Psoas muscle (tissue), 8 donors: ENCODE measurements at places on chromosomes 3 and 15. TPM values are rescaled to one million over a fixed set of nuclear protein-coding genes. Genes with fewer than 3 reads are reported as not detected.

Gene CP
- total RNA-seq: 3.5 TPM

DNA sequence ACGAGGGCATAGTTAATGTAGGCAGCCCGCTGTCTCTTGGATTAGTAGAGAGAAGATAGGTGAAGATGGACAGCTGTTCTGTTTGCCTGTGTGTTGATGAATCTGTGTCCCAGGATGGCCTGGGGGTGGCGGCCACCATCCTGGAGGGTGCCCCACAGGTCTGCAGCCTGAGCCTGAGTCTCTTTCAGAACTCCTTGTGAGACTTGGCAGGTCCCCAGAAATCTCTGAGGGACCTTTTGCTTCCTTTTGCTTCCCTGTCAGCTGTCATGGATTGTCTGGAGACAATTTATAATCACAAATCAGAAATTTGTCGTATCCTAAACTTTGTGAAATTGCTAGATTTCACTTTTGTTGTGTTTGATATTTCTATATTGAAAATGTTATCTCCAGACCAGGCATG, 17.4 kb downstream of the FAN1 start:
- no peak for DNase-seq

Gene GNB4
- 2.9 TPM for total RNA-seq

GRCh38 chr3:8937064-8938020, 25.9 kb downstream of the RAD18 start:
- DNase-seq: no peak

Gene DPPA2
- not detected for total RNA-seq

GRCh38 chr3:127438371-127438770, 150.5 kb upstream of the PRR20G start:
- DNase-seq: no peak

GRCh38 chr3:127384717-127385539, 97.1 kb upstream of the PRR20G start:
- DNase-seq: no peak

Gene DUT
- 37.4 TPM for total RNA-seq

GRCh38 chr3:43817825-43818224, 127.1 kb downstream of the ABHD5 start:
- no peak for DNase-seq

- DNase-seq: peak; percentile 92
Observed at GRCh38 chr3:4994823-4995499, 15.7 kb downstream of the BHLHE40 start.

- no peak for DNase-seq
Observed at GRCh38 chr15:23670970-23671369, 16.1 kb downstream of the NDN start.

GRCh38 chr3:89372456-89372855, 265.0 kb downstream of the EPHA3 start:
- no peak for DNase-seq

GRCh38 chr15:62324382-62324781, 159.3 kb upstream of the C2CD4B start:
- DNase-seq: no peak

Gene TMEM108
- total RNA-seq: 10.5 TPM

- peak; percentile 18 for DNase-seq
Observed at GRCh38 chr3:5304789-5305683, 117.5 kb downstream of the EDEM1 start.

DNA sequence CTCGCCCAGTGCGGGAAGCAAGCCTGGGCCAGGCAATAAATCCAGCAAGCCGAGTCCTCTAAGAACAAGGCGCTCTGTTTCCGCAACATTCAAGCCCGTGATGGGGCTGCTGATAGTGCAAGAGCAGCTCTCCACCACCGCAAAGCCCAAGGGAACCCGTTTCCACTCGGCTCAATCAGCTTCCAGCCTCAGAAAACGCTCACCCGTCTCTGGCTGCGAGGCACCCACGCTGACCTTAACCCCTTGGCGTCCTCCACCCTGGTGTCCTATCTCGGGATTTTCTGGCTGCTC, 17.8 kb downstream of the SPATA12 start:
- DNase-seq: peak; percentile 66

DNA sequence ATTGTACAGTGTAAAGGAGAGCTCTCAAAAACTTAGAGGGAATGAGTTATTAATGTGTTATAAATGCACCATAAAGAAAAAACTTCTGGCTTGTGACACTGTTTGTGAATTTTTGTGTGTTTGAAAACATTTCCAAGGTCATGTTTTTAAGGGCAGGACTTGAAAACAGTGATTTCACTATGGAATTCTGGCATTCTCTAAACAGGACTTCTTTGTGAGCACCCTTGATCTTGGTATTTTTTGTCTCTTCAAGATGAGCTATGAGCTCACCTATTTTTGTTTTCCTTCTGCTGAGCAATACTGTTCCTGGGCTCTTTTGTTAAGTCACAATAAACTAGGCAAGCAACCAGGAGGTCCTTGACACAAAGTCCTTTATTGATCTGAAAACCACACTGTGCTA, 284.4 kb downstream of the RBMS3 start:
- no peak for DNase-seq

DNA sequence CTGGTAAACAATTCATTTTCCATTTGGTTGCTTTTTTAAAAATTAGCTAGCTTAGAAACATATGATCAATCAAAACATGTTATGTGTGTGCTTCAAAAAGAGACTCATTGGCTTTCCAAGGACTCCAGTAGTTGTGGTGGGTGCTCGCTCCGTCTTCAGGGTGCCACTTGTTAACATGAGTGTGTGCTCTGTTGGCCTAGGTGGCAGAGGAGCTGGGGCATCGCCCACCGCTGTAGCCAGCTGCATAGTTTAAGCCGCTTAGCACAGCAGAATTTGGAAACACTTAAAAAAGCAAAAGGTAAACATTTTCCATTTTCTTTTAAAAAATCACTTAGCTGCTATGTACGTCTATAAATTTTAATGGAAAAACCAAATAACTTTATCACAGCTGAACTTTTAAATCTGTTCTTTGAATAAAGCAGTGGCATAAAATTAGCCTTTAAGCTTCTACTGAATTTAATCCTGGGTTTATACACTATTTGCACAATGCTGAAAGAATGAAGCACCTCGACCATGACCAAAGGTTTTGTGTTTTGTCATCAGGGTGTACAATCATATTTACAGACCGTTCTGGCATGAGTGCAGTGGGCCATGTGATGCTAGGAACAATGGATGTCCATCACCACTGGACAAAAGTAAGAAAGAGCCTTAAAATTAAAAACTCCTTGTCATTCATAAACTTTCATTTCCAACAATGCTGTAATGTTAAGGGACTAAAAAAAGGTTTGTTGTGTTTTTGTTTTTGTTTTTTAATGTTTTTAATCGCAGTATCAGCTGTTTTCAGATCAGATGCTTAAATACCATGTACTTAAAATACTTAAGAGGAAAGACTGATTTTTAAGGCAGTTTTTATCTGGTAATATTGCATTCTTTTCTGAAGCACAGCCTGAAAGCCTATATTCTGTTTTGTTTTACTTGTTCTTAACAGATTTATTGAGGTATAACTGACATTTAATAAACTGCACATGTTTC, 57.9 kb downstream of the TCAIM start:
- no peak for DNase-seq

- DNase-seq: no peak
Observed at GRCh38 chr3:134087060-134087974, 57.6 kb upstream of the SLCO2A1 start.

DNA sequence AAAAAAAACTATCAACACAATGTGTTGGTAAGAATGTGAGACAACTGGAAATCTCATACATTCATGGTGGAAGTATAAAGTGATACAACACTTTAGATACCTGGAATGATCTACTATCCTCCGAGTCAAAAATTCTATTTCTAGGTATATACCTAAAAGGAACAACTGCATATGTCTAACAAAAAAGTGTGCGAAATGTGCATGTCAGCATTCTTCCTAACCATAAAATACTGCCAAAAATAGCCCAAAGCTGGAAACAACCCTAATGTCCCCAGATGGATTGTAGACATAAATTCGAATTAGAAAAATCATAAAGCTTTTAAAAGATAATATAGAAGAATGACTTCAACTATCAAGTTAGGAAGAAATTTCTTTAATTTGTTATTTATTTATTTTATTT, 51.2 kb upstream of the FGF12 start:
- DNase-seq: no peak

DNA sequence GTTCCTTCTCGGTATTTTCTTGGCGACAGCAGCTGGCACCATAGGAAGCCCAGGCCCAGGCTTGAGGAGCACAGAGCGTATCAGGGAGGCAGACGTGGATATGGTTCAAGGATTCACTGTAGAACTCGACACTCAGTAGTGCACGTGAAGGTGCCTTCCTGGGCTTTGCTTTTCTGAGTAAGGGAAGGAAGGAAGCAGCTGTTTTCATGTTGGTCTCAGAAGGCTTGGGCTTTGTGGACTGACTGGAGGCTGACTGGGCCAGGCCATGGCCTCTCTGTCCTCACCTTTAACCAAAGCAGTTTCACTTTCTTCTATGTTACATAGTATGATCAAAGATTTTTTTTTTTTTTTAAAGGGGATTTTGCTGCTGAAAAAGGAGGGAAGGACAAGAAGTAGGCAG, 6.9 kb upstream of the GHRL start:
- DNase-seq: no peak

Gene MBD4
- 20.7 TPM for total RNA-seq

DNA sequence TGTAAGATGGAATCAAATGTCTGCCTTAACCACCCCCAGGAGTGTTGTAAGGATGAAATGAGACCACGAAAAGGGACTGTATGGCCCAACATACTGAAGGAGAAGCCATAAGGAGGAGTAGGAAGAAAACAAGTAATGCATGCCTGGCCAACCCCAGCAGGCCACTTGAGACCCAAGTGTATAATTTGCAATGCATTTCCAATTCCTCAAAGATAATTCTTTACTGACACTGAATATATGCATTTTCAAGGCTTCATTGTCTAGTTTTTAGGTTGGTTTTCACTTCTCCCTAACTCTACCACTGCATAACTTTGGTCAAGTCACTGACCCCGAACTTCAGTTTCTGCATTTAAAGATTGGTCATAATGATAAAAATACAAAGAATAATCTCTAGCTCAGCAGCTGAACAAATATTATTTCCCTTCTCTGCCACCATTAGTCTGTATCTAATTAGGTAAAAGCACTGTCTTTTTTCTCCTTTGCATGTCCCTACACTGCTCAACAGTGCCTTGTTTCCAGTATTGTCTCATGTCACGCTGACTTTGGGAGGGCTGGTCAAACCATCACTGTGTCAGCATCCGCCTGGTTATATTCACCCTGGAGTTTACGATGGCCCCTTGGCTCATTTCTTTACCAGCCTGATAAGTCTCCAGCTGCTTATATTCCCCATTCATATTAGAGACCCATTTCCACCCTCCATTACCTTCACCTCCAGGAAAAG, 378.6 kb downstream of the NTRK3 start:
- no peak for DNase-seq

DNA sequence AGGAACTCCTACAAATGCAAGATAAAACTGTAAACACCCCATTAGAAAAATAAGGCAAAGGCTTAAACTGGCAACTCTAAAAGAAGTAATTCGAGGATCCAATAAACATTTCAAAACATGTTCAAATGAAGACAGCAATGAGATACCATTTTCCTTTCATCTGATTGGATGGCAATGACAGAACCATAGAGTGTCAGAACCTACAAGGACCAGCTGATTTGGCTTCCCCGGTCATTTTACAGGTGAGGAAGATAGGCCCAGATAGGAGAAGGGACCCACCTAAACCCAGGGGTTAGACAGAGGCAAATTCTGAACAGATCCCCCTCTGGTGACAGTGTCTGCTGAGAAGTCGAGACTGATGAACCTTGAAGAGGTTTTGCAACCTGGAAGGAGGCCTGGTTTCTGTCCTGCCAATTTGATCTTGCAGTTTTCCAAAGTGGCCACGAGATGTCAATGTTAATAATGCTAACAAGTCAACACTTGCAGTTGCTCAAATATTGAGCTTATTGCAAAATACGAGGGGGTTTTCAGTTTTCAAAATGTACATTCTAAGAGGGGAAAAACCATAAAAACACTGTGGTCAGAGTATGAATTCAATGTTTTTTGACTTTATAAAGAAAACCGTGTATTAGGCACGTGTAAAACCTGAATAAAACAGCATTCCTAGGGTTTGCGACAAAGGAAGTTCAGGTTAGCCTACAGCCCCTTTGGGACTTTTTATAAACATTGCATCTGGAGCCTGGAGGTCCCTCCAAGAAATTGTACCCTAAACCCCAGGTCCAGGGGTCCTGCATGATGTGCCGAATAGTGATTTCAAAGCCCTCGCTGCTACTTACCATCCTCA, 21.5 kb downstream of the CFAP161 start:
- DNase-seq: no peak

- DNase-seq: no peak
Observed at GRCh38 chr3:182905623-182906022, 74.7 kb downstream of the DCUN1D1 start.

GRCh38 chr15:57305009-57305408, 71.3 kb upstream of the CGNL1 start:
- no peak for DNase-seq

DNA sequence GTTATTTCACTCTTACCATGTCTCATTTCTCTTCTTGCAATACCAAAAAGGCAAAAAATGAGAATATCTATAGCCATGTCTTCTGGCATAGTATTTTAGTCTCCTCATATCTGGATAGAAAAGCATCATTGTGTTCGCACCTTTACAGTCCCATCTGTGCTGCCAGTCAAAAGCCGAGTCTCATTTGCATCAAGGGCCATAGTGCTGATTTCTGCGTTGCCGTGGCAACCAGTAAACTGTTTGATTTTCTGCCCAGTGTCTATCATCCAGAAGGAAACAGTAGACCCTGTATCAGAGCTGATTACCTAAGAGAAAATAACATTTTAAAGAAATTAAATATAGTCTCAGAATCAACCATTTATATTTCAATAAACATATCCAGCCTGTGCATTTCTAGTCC, 86.1 kb upstream of the SERPINI2 start:
- DNase-seq: no peak

GRCh38 chr3:19107719-19108118, 40.6 kb upstream of the KCNH8 start:
- no peak for DNase-seq
